ENCODE measurements at places on chromosomes 7 and 10.

DNA sequence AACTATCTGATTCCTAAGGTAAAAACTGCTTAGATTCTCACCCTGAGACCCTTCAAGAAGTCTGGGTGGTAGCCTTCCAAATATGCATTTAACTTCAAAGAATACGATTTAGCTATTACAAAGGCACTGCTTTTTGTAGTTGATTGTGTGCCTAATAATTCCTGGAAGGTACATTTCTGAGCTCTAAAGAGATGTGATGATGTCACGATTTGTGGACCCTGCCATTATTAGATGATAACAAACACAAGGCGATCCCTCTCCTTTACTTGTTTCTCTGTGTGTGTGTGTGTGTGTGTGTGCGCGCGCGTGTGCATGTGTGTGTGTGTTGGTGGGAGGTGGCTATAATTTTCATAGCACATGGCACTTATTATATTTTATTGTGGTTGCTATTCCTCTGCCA lies 70.9 kb downstream of the TFPI2 start:
- DNase-seq, result no peak
- H3K36me3 ChIP-seq, result no peaks in the 10 kb centered on the region
- H3K4me3 ChIP-seq, result no peak overlapping the region
- H3K27ac ChIP-seq, result no peak overlapping the region
- H3K27me3 ChIP-seq, result no peaks in the 10 kb centered on the region
- no peaks in the 10 kb centered on the region for H3K4me1 ChIP-seq

DNA sequence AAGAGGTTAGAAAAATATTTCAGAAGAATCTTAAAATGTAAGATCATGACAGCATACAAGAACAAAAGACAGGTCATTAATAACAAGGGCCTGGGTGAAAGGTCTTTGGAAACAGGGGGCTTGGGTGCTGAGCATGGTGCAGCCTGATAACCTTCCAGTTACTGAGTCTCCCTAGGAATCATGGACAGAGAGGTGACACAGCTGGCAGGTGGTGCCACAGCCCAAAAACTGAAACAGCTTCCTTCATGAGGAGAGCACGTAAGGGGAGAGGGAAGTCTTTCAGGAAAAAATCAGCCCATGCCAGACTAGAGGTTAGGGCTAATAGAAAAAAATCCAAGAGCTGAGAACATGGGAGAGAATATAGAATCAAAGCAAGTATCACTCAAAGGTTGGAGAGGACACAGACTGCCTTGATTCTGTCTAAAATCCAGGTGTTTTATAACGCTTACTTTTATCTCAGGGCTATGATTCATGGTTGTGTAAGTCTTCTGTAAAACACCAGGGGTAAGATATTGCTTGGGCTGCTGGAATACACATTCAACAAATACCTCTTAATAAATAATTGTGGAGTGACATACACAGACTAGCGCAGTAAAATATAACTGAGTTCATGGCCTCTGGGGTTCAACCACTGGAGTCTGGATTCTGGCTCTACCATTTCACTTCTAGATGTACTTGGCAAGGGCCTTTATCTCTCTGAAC lies 88.1 kb downstream of the SEMA3C start:
- H3K27ac ChIP-seq, result no peak overlapping the region
- H3K27me3 ChIP-seq, result no peaks in the 10 kb centered on the region

DNA sequence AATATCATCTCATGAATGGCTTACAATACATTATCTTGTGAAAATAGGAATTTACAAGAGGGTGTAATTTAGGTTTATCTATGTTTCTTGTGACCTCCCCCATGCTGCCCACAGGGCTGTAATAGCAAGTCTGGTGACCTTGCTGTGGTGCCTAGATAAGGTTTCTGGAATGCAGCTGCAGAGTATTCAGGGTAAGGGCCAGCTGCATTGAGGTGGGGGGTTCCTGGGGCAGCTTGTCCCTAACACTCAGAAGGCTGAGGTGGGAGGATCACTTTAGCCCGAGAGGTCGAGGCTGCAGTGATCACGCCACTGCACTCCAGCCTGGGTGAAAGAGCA lies 5.3 kb upstream of the DHTKD1 start:
- no peaks in the 10 kb centered on the region for H3K27me3 ChIP-seq
- DNase-seq, result no peak
- no peaks in the 10 kb centered on the region for H3K4me1 ChIP-seq
- no peaks in the 10 kb centered on the region for H3K36me3 ChIP-seq

DNA sequence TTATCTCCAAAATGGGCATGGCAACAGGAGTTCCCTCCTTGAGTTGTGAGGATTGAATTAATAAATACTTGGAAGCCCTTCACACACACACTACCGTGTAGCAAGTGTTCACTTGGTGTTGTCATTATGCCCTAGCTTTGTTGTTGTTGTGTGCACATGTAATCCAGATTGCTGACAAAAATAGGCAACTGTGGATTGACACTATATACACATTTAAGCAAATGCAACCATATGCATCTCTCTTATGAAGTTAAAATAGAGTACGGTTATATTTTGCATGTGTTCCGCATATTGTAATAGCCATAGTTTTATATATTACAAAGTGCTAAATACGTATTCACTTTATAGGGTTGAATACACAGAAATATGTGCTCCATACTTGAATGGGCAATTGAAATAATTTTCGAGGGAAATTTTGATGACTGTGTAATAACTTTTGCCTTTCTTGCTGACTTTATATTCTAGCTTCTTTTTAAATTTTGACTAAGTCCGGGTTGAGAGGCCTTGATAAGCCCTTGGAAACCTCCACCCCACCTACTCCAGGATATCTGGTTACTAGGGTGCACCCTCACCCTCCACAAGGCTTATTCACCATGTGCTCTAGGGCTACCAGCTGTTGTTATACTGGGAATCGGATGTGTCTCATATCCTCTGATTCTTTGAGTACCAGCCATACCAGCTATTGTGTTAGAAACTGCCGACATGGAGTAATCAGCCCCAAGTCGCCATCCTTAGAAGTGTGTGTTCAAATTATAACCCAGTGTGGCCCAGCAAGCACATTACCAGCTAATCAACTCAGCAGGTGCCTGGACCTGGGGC lies 265.0 kb downstream of the CAMK1D start:
- no peak overlapping the region for H3K27ac ChIP-seq
- no peaks in the 10 kb centered on the region for H3K4me1 ChIP-seq
- H3K27me3 ChIP-seq, result no peaks in the 10 kb centered on the region
- no peaks in the 10 kb centered on the region for H3K36me3 ChIP-seq
- DNase-seq, result no peak

DNA sequence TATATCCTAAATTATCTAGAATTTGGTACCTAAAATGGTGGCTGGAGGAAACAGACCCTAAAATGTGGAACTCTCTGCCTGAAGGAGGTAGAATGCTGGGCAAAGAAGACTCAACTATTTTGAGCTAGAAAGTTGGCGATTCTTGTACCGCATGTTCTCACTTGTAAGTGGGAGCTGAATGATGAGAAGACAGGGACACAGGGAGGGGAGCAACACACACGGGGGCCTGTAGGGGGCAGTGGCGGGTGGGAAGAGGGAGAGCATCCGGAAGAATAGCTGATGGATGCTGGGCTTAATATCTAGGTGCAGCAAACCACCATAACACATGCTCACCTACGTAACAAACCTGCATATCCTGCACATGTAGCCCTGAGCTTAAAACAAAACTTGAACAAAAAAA lies 250.6 kb downstream of the CALN1 start:
- H3K4me3 ChIP-seq, result no peak overlapping the region
- no peaks in the 10 kb centered on the region for H3K27me3 ChIP-seq
- H3K27ac ChIP-seq, result no peak overlapping the region
- DNase-seq, result no peak
- no peaks in the 10 kb centered on the region for H3K36me3 ChIP-seq

DNA sequence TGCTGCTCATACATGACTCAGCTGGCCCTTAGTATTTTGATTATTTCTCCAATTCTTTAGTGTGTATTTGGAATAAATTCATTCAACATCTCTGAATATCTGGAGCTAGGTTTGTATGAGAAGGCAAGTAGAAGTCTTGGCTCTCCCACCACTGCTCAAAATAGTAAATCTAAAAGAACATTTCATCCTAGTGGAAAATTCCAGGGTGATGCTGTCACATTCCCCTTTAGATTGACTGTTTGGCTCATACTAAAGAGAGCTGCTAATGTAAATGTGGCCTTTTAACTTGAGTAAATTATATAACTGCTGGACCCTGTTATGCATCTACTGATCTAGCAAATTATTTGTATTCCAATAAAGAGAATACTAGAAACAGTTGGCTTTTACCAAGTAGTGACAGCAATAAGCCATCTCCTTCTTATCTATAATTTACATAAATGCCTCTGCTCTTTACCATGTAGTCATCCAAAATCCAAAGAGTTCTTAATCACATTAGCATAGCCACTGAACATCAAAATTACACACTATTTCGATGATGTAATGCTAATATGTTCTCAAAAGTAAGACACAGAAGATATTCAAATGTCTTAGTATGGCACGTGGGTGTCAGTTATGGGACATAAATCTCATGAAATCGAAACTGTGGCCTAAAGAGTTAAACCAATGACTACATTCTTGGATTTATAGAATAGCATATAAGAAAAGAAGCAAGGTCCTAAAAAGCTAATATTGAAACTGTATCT lies 86.9 kb upstream of the KCND2 start:
- no peaks in the 10 kb centered on the region for H3K4me1 ChIP-seq
- H3K36me3 ChIP-seq, result no peaks in the 10 kb centered on the region
- no peak overlapping the region for H3K27ac ChIP-seq
- H3K27me3 ChIP-seq, result no peaks in the 10 kb centered on the region
- H3K4me3 ChIP-seq, result no peak overlapping the region

- H3K36me3 ChIP-seq, result no peaks in the 10 kb centered on the region
- no peak overlapping the region for H3K27ac ChIP-seq
- no peaks in the 10 kb centered on the region for H3K4me1 ChIP-seq
These were observed 49.8 kb downstream of the SEMA3E start for GRCh38 chr7:83599131-83599530.

Data from right lobe of liver (tissue), 6 donors.